ENCODE measurements at places on chromosomes 1 and 21.

DNA sequence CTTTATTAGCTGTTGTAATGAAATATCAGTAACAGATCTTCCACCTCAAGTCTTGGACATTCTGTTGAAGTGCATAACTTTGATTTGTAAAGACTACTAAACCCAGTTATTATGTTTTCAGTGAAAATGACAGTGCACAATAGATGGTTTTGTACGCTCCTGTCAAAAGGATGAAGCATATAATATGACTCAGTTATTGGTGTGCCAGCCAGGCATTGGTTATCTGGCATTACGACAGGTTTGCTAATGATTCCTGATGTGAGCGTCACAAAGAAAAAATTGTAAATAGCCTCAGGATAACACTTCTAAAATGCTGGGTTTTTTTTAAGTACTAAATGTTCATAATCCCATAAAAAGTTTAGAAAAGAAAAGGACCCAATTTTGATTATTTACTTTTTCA lies 147.9 kb downstream of the MAGI3 start:
- no peak for DNase-seq

DNA sequence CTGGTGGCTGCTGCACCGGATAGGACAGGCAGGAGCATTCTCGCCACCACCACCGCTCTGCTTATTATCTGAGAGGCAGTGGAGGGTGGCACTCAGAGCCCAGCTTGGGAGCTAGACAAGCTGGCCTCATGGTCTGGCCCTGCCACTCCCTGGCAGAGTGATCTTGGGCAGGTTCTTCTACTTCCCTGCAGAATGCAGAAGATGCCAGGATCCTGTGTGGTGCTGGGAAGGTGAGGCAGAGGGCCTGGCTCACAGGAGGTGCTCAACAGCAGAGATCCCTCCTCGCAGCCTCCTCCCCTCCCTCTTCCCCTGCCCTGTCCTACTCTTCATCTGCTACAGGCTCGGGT lies 60.4 kb downstream of the ARHGEF10L start:
- DNase-seq, result no peak

DNA sequence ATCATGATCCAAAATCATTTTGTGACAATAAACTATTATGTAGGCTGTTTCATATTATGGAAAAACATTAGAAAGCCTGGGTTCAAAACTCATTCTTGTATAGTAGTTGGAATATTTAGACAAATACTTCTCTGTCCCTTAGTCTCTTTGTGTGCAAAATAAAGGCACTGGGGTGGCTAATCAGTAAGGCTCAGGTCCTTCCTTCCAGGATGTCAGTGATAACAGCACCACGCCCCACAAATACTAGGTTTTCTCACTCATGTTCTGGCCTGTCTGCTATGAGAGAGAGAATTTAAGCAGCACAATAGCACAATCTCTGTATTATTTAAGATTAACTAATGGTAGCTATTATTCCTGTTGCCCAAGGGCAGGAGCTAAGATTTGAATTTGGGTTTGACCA lies 458.3 kb upstream of the BEND5 start:
- no peak for DNase-seq

GRCh38 chr1:200850554-200850953 lies 22.2 kb upstream of the GPR25 start:
- no peak for DNase-seq

GRCh38 chr21:42219606-42220137 lies 732 bp downstream of the ABCG1 start:
- DNase-seq, result no peak

DNA sequence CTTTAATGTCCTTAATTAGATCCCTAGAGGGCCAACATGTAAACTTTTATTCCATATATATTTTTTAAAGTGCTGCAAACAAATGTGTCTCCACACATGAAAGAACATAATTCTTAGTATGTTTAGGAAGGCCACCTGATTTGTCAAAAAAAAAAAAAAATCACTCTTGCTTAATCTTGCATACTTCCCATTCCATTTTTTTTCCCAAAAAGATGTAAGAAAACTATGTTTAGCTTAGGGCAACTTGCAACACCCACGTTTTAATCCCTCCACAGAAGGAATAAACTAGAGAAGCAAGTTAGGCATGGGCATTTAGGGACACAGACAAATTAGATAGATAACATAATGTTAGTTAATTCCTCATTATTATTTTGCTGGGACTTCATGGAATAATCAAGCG lies 5.6 kb downstream of the YOD1 start:
- DNase-seq, result no peak

DNA sequence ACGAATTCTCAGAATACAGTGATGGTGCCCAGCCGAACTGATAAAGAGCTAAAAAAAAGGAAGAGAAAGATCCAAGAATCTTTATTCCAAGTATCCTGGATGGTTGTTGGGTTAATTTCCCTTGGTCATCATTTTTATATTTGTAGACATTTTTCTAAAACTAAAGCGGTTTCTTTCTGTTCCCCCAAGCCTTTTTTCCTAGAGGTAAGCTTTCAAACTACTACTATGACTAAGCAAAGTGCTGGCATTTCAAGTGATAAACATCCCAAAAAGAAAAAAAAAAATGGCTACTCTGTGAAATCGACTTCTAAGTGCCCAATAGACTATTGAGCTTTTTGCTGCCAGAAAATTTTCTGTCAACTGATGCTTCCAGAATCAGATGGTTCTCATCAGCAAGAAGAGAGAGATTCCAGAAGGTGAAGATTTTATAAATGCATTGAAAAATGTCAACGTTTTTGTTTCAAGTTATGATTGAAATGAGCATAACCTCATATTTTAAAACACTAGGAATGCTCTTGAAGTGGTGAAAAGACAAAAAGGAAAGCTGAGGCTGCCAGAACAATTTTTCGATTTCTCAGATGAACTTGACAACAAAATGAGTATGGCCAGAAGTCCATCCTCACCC lies 96.1 kb upstream of the ZC3H11B start:
- DNase-seq, result no peak

DNA sequence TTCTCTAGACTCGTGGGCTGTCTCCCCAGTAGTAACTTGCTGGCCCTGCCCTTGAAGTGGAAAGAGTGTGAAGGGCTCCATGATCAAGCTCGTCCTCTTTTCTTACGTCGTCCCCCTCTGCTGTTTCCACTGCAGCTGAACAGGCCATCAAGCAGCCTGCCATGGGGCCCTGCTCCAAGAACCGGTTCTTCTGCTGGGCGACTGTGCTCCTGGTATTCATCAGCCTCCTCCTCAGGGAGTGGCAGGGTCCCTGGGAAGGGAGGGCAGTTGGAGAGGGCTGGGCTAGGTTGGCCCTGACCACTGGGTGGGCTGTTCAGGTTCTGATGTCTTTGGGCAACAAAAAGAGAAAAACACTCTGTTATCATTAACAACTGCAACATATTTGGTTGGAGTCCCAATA lies 151.5 kb downstream of the FCRL5 start:
- no peak for DNase-seq

GRCh38 chr1:51910221-51911000 lies 31.9 kb upstream of the NRDC start:
- no peak for DNase-seq

DNA sequence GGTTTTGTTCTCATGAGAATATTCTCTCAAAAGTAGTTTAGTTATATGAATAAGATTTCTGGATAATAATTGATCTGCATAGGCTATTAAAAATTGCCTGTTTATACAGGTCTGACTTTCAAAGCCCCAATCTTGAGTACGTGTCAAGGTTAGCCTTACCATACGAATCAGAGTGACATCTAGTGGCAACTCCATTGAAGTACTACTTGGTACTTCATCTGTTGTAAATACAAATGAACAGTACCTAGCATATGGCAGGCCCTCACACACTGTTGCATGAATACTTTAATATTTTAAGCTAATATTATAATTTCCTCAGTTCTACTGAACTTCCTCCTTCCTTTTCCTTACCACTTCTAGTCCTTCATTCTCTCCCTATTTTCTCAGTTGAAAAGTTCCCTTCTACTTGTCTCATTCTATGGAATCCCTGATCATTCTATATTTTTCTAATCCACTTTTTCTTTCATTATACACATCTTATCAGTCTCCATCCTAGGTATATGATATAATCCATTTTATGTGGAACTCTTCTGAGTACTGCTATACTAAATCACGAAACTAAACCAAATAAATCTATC lies 101.2 kb downstream of the AKT3 start:
- DNase-seq, result no peak

DNA sequence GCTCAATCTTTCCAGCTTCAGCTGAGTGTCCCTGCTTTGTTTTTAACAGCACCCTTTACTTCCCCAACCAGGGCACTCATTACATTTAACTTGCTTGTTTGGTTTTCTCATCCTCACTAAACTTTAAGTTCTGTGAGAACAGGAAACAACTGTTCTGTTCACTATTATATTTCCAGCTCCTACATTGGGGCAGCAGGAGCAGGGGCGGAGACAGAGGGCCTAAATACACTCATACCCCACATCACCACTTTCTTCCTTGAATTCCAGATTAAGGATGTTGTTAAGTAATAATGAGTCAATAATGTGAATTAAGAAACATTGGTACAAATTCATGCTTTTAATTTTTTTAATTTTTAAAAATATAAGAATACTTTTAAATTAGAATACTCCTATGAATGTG lies 6.0 kb downstream of the DRAM2 start:
- DNase-seq, result no peak

DNA sequence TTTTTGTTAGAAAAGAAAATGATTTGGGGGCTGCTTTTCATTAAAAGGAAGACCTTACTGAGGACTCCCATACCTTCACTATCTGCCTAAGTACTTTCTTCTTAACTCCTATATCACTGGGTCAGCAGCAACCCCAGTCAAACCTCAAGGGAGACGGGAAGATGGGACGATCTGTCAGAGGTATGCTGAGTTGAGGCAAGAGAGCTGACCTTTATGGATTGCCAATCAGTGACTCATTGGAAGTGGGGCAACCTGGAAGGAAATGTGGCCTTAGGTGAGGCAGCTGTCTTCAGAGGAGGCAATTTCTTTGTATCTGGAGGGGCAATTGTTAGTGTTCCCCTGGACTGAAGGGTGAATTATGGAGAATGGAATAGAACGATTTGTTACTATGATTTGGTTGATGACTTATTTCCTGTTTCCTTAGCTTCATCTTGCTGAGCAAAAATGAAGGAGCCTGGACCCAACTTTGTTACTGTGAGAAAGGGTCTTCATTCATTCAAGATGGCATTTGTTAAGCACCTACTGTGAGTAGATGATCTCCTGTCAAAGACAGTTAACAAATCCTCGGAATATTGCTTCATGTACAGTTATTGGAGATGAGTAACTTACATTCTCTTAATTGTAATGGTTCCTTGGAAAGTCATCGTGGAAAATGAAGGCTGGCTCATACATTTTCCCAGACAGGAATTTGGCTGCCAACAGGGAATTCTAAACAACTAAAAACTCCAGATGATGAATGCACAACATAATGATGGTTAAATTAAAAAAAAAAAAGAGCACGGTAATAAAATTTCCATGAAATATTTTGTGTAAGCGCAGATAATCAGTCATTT lies 134.7 kb upstream of the KCNJ15 start:
- DNase-seq, result no peak

DNA sequence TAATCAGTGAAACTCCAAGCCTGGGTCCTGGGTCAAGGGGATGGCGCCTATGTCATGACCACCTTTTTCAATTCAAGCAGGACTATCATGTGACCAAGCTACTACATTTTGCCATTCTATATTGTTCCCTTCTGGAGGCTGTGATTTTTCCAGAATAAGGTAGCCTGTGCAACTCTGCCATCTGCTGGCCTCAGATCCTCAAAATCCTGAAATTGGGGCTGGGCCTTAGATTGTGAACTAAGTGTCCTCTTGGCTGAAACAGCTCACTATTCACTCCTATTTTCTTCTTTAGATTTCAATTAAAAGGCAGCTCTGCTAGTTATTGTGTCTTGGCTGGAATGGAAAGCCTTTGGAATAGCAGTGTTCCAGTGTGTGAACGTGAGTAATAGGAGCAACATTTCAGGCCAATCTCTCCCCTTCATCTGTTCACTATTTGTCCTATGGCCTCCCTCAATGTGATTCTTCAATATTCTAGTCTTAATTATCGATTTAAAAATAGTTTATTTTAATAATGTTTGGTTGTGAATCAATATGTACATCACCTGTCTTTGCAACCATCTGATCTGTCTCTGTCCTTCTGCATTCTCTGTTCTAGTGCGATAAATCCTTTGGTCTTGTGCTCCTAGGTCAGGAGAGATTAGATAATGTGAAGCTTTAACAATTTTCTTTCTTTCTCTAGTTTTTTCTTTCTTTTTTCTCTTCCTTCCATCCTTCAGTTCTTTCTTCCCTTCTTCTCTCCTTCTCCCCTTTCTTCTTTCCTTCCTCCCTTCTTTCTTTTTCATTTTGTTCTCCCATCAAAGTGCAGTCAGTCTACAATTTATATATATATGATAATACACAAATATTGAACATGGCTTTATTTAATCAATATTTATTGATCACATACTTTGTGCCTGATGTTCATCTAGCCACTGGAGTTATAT lies 69.8 kb downstream of the CR1 start:
- no peak for DNase-seq

- DNase-seq, result no peak
These were observed 24.1 kb upstream of the NFASC start for GRCh38 chr1:204846546-204846945.

GRCh38 chr1:93828367-93828755 lies 50.6 kb downstream of the DNTTIP2 start:
- DNase-seq, result no peak

DNA sequence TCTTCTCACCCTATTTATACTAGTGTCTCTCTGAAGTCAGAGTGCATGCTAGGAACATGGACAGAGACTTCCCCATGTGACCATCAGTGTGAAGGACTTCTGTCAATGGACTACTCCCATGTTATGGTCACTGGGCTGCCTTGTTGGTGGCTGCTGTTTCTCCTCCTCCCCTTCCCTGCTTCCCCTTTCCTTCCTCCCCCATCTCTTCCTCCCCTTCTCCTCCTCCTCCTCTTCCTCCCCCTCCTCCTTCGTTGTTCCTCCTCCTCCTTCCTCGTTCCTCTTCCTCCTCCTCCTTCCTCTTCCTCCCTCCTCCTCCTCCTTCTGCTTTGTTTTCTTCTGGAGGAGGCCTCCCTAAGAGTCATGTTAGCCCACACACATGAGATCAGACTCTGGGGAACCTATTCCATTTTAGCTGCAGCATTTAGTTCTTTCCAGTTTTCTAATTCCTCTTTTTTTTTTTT lies 35.8 kb downstream of the IER5 start:
- no peak for DNase-seq

- no peak for DNase-seq
These were observed 440 bp upstream of the LENEP start for GRCh38 chr1:154992721-154993571.

DNA sequence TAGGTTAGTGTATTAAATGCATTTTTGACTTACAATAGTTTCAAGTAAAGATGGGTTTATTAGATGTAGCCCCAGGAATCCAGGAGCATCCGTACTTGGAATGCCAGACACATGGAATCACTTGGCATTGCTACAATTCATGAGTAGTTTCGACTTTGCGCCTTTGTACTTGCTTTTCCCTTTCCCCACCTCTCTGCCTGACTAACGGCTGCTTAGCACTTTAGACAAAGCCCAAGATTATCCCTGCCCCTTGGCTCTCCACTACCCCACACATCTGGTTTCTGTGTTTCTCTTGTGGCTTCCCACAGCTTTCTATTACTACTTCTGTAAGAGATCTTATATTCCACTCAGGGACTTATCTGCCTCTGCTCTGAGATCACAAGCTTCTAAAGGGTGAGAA lies 397.7 kb upstream of the POU3F1 start:
- no peak for DNase-seq

Data from stimulated activated CD8-positive, alpha-beta memory T cell treated with anti-CD3 and anti-CD28 coated beads, Interleukin-2, amount 100 ng/mL, for 48 hours (primary cell).